ENCODE measurements at places on chromosomes 13 and 19.

GRCh38 chr19:50475736-50476223 is 527 bp upstream of the EMC10 start:
- no peak for DNase-seq

DNA sequence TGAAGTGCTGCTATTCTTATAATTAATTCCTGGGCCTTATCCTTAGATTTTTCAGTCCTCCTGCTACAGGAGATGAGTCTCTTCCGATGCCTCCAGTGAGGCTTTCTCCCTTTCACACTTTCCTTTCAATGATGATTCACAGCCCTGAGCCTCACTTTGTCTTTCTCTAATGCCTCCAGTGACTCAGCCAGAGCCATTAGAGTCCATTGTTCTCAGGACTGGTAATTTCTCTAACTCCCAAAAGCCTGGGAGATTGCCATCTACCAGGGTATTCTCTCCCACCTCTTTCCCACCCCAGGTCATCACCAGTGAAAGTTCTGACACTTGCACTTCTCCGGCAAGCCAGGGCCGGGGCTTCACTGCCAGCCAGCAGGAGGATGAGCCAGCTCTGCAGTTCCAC is 49.6 kb upstream of the ARGLU1 start:
- DNase-seq = no peak

DNA sequence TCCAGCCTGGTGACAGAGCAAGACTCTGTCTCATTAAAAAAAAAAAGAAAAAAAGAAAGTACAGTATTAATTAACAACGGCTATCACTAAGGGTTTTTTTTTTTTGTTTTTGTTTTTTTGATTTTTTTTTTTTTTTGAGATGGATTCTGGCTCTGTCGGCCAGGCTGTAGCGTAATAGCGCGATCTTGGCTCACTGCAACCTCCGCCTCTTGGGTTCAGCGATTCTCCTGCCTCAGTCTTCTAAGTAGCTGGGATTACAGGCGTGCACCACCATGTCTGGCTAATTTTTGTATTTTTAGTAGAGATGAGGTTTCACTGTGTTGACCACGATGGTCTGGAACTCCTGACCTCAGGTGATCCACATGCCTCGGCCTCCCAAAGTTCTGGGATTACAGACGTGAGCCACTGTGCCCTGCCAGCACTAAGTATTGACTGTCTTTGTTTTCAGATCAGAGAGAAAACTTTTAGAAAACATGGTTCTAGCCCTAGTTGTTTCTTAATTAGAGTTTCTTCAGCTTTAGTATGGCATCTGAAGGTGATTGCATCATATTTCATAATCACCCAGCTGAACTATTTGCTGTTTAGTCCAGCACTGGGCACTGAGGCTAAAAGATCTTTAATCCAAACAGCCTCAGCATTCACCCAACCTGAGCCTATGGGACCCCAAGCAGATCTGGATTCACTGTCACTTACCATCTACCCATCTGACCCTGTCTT is 2.7 kb upstream of the GATAD2A start:
- no peak for DNase-seq

DNA sequence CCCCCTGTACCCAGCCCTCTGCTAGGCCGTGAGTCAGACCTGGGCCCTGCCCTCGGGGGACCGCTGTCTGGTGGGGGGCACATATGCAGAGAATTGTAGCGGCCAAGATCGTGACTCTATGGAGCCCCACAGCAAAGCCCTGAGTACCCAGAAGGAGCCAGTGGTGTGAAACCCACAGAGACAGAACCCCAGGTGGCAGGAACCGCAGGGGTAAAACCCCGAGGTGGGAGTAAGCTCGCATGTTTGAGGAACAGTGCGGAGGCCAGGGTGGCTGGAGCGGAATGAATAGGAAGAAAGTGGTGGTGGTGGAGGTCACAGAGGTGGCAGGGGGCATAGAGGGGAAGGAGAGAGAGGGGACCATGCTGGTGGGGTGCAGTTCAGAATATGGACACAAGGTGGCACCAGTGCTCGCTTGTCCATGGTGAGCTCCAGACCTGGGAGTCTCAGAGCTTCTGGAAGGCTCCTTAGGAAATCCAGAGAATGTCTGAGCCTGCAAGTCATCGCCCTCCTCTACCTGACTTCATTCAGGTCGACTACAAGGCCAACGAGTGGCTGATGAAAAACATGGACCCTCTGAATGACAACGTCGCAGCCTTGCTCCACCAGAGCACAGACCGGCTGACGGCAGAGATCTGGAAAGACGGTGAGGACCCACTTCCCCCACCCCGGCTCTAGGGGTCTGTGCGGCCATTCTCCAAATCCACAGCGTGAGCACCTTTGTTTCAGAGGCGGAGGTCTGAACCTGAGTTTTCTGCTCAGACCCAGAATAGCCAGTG is 48.9 kb downstream of the MYH14 start:
- DNase-seq = no peak

- DNase-seq = no peak
These were observed 19.9 kb upstream of the SHISA2 start for GRCh38 chr13:26071691-26072090.

DNA sequence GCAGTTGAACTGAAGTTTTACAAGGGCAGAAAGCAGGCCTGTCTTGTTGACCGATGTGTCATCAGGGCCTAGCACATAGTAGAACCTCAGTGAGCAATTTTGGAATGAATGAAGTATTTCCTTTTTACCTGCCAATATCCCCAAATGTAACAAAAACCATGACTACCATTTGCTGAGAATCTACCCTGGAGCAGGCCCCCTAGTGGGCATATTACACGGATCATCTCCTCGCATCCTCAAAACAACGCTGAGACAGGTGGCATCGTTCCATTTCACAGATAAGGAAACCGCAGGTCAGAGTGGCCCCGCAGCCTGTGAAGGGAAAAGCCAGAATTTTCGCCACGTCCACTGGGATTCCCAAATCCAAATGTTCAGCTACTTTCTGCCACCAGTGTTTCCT is 77.9 kb downstream of the CACNA1A start:
- DNase-seq = no peak

DNA sequence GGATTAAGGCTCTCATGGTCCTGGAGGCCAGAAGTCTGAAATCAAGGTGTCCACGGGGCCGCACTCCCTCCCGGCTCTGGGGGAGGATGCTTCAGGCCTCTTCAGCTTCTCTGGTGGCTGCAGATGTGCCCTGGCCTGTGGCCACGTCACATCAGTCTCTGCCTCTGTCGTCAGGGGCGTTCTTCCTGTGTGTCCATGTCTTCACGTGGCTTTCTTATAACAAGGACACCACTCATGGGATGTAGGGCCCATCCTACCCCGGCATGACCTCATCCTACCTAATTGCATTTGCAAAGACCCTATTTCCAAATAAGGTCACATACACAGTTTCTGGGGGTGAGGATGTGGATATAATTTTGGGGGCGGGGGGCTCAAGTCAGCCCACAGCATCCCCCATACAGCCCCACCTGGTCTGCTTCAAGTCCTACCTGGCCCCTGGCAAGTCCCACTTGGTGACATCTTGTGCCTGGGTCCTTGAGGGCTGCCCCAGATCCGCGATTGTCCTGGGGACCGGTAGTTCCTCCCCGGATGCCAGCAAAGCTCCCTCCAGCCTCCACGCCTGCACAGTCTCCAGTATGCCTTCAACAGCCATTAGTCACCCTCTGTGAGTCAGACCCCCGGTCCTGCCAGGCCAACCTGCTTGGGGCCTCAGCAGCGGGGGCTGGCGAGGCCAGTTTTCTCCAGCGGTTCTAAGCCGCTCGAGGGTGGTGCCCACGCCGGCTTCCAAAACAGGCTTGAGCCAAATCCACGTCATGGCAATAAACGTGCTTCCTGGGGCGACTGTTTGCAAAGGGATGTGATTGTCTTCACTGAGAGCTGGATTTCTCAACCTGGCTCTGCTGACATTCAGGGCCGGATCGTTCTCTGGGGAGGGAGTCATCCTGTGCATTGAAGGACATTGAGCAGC is 32.2 kb downstream of the MYO9B start:
- peak; percentile 84 for DNase-seq

DNA sequence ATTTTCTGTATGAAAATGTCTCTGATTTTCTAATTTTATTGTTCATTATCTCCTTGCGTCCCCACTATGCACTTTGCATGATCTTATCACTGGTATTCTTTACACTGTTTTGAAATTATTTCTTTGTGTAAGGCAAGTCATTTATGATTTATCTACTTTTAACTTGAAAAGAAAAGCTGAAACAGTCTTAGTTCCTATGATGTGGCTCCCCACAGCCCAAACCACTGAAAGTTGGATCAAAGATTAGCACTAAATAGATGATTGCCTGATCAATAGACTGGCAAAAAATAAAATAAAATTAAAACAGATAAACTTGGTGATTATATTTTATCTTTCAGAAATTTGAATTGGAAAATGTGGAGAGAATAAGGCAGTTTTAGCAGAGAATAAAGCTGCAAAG is 1101.9 kb downstream of the PCDH9 start:
- DNase-seq = no peak

- no peak for DNase-seq
These were observed 24.4 kb upstream of the CACNA1A start for GRCh38 chr19:13530720-13531119.

DNA sequence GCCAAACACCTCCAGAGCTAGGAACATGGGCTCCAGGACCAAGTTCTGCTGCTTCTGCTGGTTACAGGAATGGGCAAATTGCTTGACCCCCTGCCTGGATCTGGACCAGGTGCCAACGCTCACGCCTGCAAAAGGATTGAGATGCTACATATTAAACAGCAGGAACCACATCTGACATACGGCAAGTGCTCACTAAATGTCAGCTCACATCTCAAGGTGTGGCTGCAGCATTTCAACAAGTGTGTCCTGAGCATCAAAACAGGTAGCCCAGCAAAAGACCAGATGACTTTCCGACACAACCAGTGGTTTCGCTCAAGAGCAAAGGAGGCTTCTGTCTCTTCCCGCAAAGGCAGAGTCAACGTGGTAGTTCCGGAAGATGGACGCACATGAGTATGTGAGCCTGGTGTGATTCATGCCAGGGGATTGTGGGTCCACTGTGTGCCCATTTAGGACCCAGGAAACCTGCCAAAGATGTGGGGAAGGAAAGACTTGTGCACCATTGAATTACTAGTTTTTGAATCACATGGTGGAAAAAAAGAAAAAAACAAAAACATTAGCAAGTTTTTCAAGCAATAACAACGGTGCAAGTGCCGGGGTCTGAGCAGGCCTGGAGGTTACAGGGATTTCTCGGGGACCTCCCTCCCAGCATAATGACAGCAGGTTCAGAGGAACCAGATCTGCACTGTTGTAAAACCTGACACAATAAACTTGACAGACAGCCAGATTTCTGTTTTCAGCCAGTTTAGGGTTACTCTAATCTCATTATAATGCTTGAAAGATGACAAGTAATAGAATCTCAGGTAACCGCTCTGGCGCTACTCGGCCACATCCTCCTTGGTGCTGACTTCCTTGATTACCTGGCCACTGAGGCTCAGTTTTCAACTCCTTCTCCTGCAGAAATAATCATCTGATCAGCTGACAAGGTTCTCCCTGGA is 77.9 kb downstream of the SOX1 start:
- DNase-seq = no peak
